H9 (cell line): ENCODE measurements at places on chromosomes 3 and 15.

DNA sequence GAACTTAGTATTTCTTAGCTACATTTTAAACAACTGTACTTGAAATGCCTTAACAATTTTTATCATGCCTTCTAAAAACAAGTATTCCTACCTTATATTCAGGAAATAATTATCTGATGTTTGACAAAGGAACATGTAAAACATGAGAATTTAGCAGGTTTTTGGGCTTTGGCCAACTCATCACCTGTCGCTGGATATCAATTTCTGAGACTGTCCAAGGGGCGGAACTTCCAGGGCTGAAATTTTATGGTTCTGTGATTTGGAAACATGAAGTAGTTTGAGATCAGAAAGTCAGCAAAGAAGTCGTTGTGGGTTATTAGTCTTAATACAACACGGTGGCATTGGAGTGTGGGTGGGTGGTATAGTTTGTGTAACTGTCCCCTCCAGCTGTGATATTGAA lies 282.2 kb upstream of the LRRN1 start:
- no peak for DNase-seq

GRCh38 chr3:101876142-101876541 lies 26.8 kb downstream of the NFKBIZ start:
- DNase-seq, result no peak

DNA sequence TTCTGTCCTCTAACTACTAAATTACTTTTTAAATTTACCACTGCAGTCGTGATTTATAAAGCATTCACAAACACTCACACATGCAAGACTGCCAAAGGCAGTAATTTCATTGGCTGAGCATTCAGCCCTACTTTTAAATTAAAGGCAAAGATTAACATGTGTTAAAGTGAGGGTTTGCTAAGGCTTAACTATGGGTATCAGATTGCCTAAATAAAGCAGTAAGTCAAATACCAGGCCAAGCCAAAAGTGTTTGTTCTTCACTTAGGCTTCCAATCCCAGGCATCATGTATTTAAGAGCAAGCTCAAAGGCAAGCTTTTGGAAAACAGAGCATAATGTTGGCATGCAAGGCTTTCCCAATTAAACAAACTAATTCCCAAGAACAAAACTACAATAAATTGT lies 187.3 kb downstream of the SUCNR1 start:
- no peak for DNase-seq

- peak; percentile 10 for DNase-seq
These were observed 16.6 kb upstream of the LRRK1 start for GRCh38 chr15:100902436-100903167.

- no peak for DNase-seq
These were observed 12.4 kb downstream of the CACNA2D2 start for GRCh38 chr3:50491023-50491422.

DNA sequence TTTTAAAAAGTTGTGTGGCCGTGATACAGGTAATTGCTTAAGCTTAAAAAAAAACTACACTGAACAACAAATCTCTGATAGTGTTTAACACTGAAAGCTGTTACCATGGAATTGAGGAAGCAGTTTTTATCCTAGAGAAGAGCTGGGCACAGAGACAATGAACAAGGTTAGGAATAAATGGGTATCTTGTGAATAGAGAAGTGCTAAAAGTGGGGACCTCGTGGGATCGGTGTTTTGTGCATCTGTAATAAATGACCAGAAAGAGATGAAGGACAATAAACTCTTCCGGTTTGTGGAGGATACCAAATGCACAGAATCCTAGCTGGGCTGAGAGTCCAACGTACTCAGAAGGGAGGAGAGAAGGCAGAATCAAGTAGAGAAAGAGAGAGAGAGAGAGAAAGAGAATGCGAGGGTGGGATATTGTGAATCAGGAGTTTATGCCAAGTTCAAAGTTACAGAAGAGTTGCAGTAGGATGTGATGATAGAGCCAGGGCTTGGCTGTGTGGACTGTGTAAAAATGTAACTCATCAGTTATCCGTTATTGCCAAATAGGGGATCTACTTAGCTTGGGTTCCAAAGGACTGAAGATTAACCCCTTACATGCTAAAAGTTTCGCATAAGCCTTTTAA lies 148.9 kb downstream of the IL20RB start:
- DNase-seq, result no peak

DNA sequence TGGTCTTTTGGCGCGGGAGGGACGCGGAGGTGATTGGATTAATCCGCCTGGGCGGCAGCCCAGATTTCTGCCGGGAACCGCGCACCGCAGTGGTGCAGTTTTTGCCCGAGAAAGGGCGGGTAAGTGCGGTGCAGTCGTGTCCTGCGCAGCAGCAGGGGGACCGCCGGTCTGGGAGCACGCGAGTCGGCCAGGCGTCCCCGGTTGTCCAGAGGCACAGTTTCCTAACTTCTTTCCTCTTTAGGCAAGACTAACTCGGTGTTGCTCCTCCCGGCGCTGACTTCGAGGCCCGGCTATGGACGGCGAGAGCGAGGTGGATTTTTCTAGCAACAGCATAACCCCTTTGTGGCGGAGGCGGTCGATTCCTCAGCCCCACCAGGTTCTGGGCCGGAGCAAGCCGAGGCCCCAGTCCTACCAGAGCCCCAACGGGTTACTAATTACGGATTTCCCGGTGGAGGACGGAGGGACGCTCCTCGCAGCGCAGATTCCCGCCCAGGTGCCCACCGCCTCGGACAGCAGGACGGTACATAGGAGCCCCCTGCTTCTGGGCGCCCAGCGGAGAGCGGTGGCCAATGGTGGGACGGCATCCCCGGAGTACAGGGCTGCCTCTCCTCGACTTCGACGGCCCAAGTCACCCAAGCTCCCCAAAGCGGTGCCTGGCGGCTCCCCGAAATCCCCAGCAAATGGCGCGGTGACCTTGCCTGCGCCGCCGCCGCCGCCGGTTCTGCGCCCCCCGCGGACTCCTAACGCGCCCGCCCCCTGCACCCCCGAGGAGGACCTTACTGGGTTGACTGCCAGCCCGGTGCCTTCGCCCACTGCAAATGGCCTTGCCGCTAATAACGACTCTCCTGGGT lies 736 bp downstream of the ARHGEF26 start:
- DNase-seq, result peak; percentile 46

- no peak for DNase-seq
These were observed 46.9 kb upstream of the COL6A6 start for GRCh38 chr3:130470126-130470525.
